ENCODE measurements at places on chromosomes 11 and 22.

- no peak for DNase-seq
These were observed 15.8 kb upstream of the SIK2 start for GRCh38 chr11:111586388-111586831.

DNA sequence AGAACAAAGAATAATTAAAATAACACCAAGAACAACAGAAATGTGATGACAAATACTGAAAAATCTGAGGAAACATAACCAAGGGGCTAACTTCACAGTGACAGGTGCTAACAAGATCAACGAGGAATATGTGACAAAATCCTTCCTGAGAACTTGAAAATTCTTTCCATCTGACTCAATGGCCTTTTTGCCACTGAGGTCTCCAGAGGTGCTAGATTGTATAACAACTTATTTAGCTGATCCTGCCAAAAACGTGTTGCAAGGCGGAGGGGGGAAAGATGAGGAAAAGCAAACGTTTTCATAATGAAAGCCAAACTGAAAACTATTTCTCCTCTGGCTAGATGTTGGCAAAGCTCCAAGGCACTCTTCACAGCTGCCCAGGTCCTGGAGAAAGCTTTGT is 364.5 kb downstream of the NTM start:
- DNase-seq: no peak

- no peak for DNase-seq
These were observed at the start of gene LPXN for GRCh38 chr11:58575377-58576020. Gene LPXN, minus strand, starts transcription at chr11:58575856. Its CDS starts 84 bp downstream, at chr11:58575772.

DNA sequence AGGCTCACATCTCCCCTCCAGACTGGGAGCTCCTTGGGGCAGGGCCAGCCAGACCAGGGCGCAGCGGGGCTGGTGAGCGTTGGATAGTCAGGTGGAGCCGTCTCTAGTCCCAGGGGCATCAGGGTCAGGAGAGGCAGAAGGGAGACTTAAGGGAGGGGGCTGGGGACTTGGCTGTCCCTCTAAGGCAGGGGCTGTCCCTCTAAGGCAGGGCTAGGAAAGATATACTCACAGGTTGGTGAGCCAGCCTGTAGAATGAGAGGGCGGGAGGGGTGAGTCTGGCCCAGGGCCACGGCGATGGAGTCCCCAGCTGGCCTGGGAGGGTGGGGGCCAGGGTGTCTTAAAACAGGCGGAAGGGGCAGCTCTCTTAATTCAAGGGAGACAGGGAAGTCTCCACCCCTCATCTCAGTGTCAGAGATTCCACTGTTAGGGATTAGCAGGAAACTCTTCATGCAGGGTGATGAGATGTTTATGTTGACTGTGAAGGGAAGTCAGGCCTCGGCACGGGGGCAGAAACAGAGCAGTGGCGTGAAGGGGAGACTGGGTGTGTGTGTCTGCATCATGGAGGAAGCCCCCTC is 11.3 kb downstream of the P2RY2 start:
- DNase-seq: no peak

- DNase-seq: no peak
These were observed 912.1 kb upstream of the FAT3 start for GRCh38 chr11:91312541-91312940.

DNA sequence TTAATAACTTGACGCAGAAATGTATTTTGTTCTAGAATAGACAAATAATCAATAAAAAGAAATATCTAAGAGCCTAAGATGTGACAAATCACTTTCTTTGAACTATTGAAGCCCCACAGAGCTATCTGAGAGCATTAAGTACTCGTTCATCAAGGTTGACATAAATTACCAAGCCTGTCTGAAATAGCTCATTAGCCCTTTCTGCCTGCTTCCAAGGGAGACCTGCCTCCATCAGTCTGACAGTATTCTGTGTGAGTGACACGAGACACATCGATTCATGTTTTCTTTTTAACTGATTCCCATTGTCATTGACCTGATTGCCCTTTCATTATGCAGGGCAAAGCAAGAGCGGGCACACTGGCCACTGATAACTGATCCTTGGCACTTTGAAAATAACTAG is 347.5 kb downstream of the KCNA4 start:
- DNase-seq: no peak

- no peak for DNase-seq
These were observed 13.6 kb downstream of the RNF185 start for GRCh38 chr22:31173386-31174145.

GRCh38 chr22:48925450-48925849 is 902.2 kb downstream of the BRD1 start:
- DNase-seq: no peak

DNA sequence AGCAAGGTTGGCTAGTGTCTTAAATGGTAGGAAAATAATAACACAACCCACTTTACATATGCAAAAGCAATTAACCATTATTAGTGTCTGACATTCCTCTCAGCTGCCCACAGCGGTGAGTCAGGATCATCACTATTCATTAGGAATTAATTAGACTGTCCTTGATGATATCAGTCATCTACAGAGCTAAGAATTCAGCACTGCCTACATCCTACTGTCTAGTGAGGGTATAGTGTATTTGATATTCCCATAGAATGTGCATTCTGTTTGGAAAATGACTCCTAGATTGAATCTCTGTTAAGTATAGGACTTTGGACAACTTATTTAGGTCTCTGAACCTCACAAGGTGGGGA is 82.2 kb downstream of the TEAD1 start:
- DNase-seq: no peak

DNA sequence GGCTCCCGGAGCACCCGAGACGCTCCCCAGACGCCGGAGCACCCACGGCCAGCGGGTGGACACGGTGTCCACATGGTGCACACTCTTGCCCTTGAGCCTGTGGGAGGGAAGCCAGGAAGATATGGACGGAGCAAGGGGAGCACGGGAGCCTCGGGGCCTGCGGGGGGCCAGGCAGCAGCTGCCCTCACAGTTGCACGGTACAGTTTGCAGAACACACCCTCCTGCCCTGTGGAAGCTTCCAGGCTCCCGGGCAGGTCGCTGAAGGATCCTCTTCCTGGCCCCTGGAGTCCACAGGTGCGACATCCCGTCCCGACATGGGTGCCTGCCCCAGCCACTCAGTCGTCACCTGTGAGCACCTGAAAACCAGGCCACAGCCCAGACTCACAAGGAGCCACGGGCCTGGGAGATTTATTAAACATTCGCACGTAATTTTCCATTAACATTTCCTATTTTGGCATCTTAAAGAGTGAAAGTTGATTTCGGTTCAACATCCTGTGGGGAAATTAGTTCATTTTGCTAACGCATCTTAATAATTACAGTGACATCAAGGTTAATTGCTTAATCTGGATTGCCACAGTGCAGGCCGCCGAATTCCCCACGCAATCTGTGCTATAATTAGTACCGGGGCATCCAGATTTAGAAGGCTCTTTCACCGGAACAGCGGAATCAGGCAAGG is 253.3 kb downstream of the BRD1 start:
- DNase-seq: no peak

DNA sequence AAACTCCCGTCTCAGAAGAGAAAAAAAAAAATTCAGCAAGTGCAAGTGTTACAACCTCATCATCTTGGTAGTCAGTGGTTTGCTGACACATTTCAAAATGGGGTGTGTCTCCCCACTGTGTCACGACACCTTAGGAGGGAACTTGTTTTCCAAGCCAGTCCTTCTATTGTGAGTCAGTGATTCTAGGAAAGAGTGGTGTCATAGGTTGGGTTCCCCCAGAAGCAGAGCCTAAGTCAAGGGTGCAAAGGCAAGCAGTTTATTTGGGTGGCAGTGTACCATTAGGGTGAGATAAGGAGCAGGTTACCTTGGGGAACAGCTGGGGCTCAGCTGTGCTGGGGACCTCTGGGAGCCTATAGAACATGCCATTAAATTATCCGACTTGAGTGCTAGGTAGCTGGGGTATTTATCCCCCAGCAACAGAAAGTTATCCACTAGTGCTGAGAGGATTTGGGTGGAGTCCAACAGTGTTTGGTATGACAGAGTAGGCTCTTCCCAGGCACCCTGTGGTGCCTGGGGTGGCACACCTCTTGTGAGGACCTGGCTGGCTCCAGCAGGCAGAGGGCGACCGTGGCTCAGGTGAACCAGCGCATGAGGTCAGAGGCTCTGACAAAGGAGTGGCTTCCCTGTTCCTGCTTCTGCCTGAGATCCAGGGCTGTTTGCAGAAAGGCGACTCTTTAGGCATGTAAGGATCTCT is 41.7 kb downstream of the KIAA1671 start:
- DNase-seq: no peak

- no peak for DNase-seq
These were observed 10.2 kb downstream of the ADAMTS8 start for GRCh38 chr11:130418210-130418609.

- no peak for DNase-seq
These were observed 2.8 kb downstream of the MYH9 start for GRCh38 chr22:36384766-36385481.

- no peak for DNase-seq
These were observed 1.3 kb downstream of the EEF1G start for GRCh38 chr11:62572431-62572830.

DNA sequence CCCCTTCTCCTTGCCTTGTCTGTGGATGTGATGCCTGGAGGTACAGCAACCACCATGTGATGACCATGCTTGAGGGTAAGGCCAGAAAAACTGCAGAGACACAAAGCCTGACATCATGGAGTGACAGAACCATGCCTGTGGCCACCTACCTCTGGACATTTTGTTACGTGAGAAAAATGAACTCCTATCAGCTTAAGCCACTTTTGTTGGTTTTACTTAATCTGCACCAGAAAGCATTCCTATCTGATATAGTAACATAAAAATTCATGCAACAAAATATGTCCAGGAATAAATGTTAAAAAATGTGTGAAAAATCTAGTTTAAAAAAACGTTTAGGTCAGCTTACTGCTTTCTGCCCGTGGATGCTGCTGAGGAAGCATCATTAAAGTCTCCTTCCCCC is 42.6 kb upstream of the P4HA3 start:
- no peak for DNase-seq

- DNase-seq: no peak
These were observed 13.1 kb downstream of the CCDC34 start for GRCh38 chr11:27349919-27350318.

- DNase-seq: no peak
These were observed 32.8 kb downstream of the CADM1 start for GRCh38 chr11:115471367-115471766.

- no peak for DNase-seq
These were observed 38.1 kb upstream of the LDLRAD3 start for GRCh38 chr11:35905646-35906276.

GRCh38 chr11:118441770-118442275 is 5.5 kb downstream of the KMT2A start:
- no peak for DNase-seq

DNA sequence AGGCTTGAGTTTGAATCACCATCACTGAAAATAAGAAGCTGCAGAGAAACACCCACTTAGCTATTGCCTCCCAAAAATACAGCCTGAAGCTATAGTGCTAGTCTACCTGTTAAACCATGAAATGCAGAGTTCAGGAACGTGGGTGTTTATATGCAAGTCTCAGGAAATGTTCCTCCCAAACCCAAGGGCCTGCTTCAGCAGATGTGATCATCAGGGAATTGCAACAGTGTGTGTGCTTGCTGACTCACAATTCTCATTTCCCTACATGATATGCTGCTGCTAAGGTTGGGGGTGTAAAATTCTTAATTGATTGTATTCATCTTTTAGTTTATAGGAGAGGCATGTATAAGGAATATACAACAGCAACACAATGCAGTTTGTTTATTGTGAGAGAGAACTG is 49.6 kb downstream of the NUP98 start:
- DNase-seq: no peak
